HEK293T (cell line): ENCODE measurements at places on chromosomes 2 and 18.

GRCh38 chr18:63262369-63263335 is 56.9 kb downstream of the BCL2 start:
- no peak for DNase-seq

DNA sequence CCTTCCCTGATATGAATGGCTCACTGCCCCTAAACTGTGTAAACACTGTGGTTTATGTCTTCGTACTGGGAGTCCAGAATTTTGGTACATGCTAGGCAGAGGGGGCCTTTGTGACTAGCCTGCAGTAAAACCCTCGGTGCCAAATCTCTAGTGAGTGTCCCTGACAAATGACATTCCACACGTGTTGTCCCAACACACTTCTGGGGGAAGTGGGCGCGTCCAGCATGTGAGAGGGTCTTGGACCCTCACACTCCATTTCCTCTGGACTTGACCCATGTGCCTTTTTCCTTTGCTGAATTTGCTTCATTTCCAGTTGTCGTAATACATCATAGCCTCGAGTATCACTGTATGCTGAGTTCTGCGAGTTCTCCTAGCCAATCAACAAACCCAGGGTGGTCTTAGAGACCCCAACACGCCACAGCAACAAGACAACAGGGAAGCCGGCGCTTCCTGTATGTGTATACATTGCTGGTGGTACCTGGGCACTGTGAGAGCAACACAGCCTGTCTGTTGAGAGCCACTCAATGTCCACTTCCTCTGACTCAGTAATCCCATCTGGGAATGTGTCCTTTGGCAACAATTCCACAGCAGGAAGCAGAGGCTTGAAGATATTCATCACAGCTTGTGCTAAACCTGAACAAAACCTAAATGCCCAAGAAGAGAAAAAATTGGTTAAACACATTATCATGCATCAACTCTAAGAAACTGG is 26.9 kb upstream of the SLC66A3 start:
- DNase-seq: no peak

DNA sequence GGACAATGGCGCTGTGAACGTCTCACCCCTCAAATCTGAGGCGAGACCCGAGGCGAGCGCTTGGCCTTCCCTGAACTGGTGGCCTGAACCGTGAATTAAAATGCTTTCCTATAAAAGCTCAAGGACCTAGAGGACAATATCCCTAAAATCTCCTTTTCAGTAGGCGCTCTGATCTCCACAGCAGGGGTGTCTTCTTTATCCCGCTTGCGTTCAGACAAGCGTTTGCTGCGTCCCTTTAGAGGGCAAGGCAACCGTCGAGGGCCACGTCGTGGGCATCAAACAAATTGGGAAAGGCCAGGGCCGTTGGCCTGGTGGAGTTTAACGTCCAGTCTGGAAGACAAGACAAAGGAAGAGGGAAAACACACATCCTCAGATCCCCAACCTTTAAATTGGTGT is 1.3 kb upstream of the RAX start:
- no peak for DNase-seq

- DNase-seq: no peak
Observed at GRCh38 chr2:96893289-96894150, 23.6 kb upstream of the SEMA4C start.
